ENCODE measurements at places on chromosomes 4 and X. TPM values are rescaled to one million over a fixed set of nuclear protein-coding genes. Genes with fewer than 3 reads are reported as not detected.

The SH3RF1 gene
- 33.4 TPM for polyA plus RNA-seq

- DNase-seq = no peak
Observed at GRCh38 chrX:109751698-109752097, 18.6 kb upstream of the ACSL4 start.

The AREG gene
- not detected for polyA plus RNA-seq

GRCh38 chrX:39477762-39478120 lies 620.0 kb downstream of the BCOR start:
- peak; percentile 58 for DNase-seq

The ELOVL6 gene
- polyA plus RNA-seq = 33.7 TPM

The EVC2 gene
- polyA plus RNA-seq = 8.8 TPM

DNA sequence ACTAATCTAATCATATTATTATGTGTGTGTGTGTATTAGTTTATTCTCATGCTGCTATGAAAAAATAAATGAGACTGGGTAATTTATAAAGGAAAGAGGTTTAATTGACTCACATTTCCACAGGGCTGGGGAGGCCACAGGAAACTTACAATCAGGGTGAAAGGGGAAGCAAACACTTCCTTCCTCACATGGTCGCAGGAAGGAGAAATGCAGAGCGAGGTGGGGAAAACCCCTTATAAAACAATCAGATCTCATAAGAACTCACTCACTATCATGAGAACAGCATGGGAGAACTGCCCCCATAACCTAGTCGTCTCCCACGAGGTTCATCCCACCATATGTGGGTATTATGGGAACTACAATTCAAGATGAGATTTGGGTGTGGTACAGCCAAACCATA lies 190.9 kb upstream of the TAPT1 start:
- no peak for DNase-seq

- DNase-seq = no peak
Observed at GRCh38 chrX:23035493-23035892, 35.7 kb downstream of the DDX53 start.

The TMEM131L gene
- 27.0 TPM for polyA plus RNA-seq

The C1QTNF7 gene
- polyA plus RNA-seq = 19.8 TPM

DNA sequence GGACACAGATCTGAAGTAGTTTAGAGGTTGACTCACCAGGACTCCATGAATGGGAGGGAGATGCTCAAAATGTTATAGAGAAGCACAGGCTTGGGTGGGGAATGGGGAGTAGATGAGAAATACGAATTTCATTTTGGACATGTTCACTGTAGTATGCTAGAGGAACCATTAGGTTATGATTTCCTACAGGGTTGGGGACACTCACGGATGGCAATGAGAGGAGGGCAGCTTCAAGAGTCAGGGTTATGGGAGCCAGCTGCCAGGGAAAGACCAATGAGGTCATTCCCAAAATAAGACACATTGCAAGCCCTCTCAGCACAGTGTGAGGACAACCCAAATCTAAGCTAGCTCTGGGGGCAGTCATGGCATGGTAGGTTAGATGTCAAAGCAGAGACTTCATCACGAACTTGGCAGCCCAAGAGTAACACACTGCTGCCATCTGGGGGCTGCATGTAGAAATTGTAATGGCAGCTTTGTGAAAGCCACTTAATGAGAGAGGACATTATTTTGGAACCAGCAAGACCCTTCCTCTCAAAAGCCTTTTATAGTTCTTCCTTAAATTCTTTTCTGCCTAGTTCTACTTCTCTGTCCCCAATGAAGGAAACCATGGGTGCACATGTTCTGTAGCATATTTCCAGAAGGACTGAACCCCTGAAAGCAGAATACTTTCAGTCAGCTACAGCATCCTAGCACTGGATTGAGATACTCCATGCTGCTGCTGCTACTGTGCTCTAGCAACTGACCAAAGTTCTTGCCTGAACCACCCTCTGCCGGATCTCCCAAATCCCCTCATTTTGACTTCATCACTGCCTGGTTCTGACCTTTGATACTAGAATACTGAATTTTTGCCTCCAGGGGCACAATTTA lies 16.2 kb upstream of the ZCCHC12 start:
- no peak for DNase-seq

The CT55 gene
- polyA plus RNA-seq = 0.09 TPM

DNA sequence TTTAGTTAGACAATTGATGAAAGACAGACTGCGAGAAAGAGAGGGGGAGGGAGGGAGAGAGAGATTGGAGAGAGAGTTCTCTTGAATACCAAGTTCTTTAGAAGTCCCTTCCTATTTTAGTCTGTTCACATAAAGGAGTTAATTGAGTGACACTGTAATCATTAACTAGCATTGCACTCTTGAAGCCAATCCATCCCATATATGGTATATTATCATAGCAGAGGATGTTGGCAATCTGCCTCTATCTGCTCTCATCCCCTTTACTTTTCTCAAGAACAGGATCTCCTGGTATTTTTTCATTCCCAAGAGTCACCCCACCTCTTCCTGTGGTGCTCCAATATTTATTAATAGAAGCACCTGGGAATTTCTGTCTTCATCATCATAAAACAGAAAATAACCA lies 959.6 kb upstream of the NDST4 start:
- DNase-seq = no peak

- DNase-seq = no peak
Observed at GRCh38 chrX:38891641-38892413, 90.6 kb downstream of the MID1IP1 start.

All from right renal pelvis (tissue), 4 donors.